ENCODE measurements at places on chromosomes 4 and X. TPM values are rescaled to one million over a fixed set of nuclear protein-coding genes. Genes with fewer than 3 reads are reported as not detected.

DNA sequence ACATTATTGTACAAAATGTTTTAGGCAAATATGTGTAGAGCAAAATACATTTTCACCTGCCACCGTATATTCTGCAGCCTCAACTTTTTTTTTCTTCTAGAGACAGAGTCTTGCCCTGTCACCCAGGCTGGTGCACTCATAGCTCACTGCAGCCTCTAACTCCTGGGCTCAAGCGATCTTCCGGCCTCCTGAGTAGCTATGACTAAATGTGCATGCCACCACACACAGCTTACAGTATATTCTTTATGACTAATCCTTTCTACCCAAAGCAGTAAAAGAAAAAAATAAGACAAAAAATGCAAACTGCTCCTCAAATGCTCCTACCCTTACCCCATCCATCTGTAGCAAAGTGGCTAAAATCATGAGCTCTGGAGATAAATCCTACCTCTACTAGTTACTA is 426.3 kb downstream of the KCNIP4 start:
- DNase-seq: no peak

Gene HTR2C
- polyA plus RNA-seq: 0.72 TPM

DNA sequence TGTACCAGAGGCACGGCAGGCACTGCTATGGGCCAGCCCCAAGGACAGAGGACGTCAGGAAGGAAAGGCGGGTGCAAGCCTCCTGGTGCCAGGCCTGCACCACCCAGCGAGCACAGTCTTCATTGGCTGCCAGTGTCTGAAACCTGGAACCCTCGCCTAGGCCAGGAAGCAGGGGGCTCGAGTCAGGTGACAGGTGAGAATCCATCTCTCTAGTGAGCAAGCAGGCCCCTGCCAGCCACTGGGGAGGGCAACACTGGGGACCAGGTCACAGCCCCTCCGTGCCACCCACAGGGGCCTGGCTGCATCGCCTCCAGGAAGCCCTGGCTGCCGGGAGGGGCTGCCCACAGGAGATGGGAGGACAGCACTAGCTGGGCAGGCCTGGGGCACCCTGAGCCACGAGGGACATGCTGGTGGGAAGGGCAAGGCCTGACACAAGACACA is 6.9 kb upstream of the HAUS3 start:
- DNase-seq: no peak

- no peak for DNase-seq
Measured at GRCh38 chrX:132433551-132433950, 55.3 kb downstream of the MBNL3 start.

DNA sequence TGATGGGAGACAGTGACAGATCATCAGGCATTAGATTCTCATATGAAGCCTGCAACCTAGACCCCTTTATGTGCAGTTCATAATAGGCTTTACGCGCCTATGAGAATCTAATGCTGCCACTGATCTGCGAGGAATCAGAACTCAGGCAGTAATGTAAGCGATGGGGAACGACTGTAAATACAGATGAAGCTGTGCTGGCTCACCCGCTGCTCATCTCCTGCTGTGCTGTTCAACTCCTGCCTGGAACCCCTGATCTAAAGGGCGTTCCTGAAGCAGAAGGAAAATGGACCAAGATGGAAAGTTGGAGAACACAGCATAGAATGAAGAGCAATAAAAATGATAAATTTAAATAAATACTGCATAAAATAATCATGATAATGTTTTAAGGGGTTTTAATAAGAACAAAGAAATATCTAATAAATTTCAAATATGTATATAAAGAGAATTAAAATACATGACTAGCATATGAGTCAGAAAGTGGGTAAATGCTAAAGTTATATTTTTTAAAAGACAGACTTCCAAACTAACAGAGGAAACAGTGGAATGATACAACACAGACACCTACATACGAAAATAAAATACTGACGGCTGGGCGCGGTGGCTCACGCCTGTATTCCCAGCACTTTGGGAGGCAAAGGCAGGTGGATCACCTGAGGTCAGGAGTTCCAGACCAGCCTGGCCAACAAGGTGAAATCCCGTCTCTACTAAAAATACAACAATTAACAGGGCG is 59.2 kb downstream of the RBM47 start:
- no peak for DNase-seq

Gene RPL10
- polyA plus RNA-seq: 3,596 TPM

Gene FAM149A
- 47.9 TPM for polyA plus RNA-seq

Gene CHRDL1
- polyA plus RNA-seq: 13.3 TPM

DNA sequence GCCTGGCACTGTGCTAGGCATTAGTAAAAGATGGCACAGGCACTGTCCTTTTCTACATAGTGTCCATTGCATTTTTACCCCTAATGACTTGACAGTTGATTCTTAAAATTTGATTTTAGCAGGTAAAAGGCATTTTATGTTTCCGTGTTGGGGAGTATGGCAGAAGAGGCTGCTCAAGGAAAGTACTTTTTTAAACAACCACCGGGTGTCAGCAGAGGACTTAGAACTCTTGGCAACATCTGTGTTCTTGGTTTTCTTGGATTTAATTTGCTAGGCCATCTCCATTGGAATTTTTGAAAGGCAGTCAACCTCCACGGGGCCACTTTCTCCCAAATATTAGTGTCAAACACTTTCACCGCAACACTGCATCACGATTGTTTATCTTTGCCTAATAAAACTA is 102.9 kb downstream of the TSPAN7 start:
- DNase-seq: peak; percentile 27

Data from renal cortex interstitium (tissue), 15 donors.